ENCODE measurements at places on chromosomes 7 and 10.

DNA sequence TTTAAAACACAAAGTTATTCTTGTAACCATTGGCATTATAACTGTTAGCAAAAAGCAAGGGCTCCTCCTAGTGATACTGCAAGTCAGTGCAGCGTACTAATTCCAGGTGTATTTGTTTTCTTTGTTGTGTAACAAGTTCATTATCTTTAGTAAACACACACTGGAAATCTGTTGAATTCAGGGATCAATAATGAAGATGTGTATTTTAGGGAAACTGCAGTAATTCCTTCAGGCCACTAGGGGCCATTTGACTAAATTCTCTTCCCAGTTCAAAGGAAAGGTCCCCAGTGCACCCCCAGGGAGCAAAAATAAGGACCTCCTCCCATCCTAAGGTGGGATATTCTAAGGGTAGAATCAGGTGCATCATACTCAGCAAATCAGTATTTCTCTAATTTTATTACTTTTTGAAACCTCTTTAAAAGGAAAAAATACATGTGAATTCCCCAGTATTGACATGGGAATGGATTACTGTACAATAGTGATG is 158.6 kb upstream of the LYZL1 start:
- ATAC-seq, result no peak

DNA sequence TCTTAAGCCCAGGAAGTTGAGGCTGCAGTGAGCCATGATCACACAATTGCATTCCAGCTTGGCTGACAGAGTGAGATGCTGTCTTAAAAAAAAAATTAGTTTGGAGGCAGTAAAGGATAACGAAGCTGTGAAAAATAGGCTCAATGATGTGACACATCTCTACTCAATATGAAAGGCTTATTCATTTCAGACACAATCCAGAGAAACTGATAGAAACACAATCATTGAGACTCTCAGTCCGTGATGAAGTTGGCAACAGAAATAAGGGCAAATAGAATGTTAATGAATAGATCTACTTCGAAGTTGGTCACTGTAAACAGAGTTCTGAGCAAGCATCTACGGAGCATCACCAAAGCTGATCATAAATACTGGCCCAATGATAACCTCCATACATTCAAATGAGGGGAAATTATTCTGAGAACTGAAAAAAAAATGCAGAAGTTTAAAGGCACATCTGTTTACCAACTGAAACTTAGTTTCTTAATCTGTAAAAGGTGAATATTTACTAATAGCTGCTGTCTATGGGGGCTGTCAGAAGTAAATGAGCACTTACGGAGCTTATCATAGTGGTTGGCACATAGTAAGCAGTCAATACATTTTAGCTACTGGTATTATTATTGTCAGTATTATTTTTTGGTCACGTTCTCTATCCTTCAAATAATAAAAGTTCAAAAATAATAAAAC is 70.4 kb downstream of the AKR1B1 start:
- no peak for ATAC-seq

- no peak for ATAC-seq
Measured at GRCh38 chr10:46096446-46096845, 50.4 kb upstream of the MSMB start.

DNA sequence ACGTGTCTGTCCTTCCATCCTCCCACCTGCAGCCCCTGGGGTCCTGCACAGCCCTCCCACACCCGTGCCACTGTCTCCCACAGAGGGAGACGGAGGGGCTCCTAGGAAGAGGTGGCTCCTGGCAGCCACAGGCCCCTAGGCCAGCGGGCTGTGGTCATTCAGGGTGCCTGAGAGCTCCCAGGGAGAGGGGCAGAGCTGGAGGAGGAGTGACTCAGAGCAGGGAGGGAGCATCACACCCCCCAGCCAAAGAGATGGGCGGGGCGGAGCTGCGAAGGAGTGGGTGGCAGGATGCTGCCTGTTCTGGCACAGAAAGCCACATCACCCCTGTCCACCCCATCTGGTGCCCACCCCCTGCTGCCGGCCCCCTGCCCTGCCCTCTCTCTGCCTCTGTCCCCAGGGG is 50.5 kb downstream of the STK32C start:
- ATAC-seq, result peak; percentile 32

DNA sequence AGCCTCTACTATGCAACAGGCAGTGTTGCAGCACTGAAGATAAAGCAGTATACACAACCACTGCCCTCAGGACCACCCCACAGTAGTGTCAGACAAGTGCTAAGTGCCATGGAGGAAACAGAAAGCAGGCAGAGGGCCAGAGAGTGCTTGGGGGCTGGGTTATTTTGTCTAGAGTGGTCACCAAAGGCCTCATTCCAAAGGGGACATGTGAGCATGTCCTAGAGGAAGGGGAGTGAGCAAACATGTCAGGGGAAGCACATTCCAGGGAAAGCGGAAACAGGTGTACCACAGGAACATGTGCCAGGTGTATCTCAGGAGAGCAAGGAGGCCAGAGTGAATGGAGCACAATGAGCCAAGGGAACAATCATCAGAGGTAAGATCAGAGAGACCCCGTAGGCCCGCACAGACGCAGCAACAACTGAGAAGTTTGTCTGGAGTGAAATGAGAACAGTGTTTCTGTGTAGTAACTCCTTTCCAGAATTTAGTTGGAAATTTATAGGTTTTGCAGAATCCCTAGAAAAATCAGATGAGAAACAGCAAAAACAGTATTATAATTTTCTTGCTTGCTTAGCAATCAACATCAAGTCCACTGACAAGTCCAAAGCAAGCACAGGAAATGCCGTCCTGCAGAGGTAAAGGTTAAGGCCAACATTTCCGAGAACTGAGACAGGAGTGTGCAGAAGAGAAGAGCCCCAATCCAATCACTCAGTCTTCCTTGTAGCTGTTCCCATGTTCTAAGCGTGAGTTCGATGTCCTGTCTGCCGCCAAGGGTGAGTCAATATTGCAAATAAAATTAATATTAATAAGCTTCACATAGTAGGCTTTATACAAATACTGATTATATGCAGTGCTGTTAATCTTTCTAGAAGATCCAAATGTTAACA is 67.3 kb downstream of the SGMS1 start:
- ATAC-seq, result no peak

- peak; percentile 78 for ATAC-seq
Measured at GRCh38 chr7:106865130-106866041, at the start of gene PIK3CG. PIK3CG (plus strand) TSS chr7:106865282; CDS start chr7:106867562, 2,280 bp downstream.

DNA sequence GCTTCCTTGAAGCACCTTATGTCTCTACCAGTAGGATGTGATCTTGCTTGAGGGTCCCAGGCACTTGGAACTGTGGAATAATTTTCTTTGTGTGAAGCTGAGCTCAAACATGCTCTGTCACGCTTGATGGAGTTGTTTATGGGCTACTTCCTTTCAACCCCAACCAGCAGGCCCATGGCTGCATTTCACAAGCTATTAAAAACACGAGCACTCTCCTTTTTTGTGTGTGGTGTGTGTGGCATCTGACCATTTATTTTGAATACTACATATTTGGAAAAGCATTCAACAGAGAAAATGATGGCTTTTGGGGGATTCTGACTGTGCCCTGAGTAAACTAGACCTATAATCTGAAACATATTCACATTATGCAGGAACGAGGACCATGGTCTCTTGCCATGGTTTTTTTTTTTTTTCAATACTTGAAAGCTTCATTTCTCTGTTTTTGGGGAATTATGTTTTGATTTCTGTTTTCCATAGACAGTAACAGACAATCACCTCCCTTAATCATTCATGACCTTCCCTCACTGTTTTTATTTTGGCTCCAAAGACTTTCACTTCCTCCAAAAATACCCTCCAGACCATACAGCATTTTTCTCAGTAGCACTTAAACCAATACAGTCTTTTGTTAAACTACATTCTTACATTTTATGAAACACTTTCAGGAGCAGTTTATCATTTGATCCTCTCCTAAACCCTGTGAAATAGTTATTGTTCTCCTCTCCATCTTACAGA is 233.6 kb upstream of the BMPER start:
- ATAC-seq, result no peak

DNA sequence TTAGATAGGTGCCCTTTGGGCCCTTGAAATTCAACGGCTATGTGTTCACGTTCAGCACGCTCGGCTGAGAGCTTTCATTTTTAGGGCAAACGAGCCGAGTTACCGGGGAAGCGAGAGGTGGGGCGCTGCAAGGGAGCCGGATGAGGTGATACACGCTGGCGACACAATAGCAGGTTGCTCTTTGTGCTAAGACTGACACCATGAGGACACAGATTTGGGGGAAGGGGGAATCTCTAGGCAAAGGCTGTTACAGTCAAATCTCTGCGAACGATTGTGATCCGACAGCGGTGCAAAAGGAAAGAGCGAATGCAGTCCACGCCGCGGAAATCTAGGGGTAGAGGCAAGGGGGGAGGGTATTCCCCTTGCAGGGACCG is 667 bp downstream of the KLLN start:
- ATAC-seq, result peak; percentile 49

Measured in activated CD4-positive, CD25-positive, alpha-beta regulatory T cell treated with anti-CD3 and anti-CD28 coated beads, Interleukin-2, amount 50 U/mL, for 24 hours (primary cell).